CD4-positive, alpha-beta T cell treated with Interleukin-17A for 4 hours (primary cell): ENCODE measurements at places on chromosomes 11 and 22.

- no peak for DNase-seq
Measured at GRCh38 chr11:76699451-76700091, 29.0 kb upstream of the LRRC32 start.

GRCh38 chr11:31797190-31798056, 13.7 kb downstream of the PAX6 start:
- no peak for DNase-seq

- peak; percentile 7 for DNase-seq
Measured at GRCh38 chr11:84720706-84721402, 906.3 kb downstream of the DLG2 start.

- no peak for DNase-seq
Measured at GRCh38 chr11:114562166-114562916, 2.7 kb upstream of the NXPE1 start.

GRCh38 chr11:67698247-67698646, 23.8 kb upstream of the ALDH3B2 start:
- peak; percentile 5 for DNase-seq

GRCh38 chr11:12693094-12693478, 18.9 kb downstream of the TEAD1 start:
- DNase-seq = no peak

GRCh38 chr11:6734616-6735015, 37.2 kb downstream of the OR2AG2 start:
- no peak for DNase-seq

DNA sequence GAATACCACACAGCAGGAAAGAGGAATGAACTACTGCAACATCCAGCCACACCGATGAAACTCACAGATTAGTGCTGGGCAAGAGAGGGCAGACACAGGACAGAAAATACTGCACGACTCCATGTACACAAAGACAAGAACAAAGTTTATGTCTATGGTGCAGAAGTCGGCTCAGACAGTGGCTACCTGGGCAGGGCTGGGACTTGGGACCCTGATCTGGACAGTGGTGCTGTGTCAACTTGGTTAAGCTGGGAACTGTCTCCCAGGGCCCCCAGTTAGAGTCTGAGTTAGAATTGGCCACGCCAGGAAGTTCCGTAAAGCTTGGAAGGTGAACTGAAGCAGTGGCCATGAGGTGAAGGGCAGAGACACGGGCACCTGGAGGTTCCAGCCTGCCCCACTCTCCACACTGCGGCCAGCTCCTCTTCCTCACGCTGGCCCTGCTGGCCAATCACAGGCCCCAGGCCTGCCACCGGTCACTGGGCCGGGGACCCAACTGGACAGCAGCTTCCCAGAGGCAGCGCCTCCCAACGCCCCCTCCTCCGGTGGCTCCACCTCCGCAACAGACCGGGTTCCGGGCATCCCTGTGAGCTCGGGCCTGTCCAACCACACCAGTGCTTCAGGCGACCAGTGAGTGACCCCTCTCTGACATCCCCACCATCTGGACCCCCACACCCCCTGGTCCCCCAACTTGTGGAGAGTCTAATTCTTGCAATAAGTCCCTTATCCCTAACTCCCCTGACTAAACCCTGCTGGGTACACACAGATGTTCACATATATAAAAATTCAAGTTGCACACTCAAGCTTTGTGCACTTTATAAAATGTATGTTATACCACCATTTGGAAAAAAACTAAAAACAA, 93.7 kb downstream of the MICAL3 start:
- no peak for DNase-seq
